Right ventricle myocardium superior (tissue), 1 donor: ENCODE measurements at places on chromosomes 7 and 10. TPM values are rescaled to one million over a fixed set of nuclear protein-coding genes. Genes with fewer than 3 reads are reported as not detected.

The PRKRIP1 gene
- 9.8 TPM for total RNA-seq

The ACSM6 gene
- not detected for total RNA-seq

The PPP1R17 gene
- not detected for total RNA-seq

The RELN gene
- 0.56 TPM for total RNA-seq

The DNAAF5 gene
- total RNA-seq, result 19.3 TPM

The HOGA1 gene
- total RNA-seq, result 18.7 TPM

The RET gene
- 6.6 TPM for total RNA-seq

The PRPF18 gene
- total RNA-seq, result 14.9 TPM

The C10orf90 gene
- total RNA-seq, result not detected

The AS3MT gene
- 16.1 TPM for total RNA-seq

The GGCT gene
- total RNA-seq, result 17.4 TPM

DNA sequence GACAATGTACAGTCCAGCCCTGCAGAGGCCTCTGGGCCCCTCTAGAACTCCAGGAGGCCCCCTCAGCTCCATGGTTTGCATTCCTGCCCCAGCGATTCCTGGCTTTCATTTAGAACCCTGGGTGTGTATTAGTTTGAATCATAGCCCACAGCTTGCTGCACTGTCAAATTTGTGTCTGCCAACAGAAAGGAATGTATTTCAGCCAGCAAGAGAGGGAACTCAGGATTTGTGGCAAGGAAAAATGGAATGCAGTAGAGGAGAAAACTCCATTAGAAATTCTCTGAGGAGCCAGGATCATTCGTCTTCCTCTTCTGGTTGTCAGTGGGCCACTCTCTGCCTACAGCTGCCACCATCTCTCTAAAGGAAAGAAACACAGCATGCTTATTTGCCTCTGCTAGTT lies 27.9 kb upstream of the WDR11 start:
- no peak for DNase-seq

- no peak for DNase-seq
Observed at GRCh38 chr10:127227663-127228062, 31.3 kb upstream of the INSYN2A start.

- no peak for DNase-seq
Observed at GRCh38 chr7:16741676-16742075, 11.9 kb upstream of the TSPAN13 start.

- no peak for DNase-seq
Observed at GRCh38 chr7:51236470-51237132, 80.0 kb downstream of the COBL start.

DNA sequence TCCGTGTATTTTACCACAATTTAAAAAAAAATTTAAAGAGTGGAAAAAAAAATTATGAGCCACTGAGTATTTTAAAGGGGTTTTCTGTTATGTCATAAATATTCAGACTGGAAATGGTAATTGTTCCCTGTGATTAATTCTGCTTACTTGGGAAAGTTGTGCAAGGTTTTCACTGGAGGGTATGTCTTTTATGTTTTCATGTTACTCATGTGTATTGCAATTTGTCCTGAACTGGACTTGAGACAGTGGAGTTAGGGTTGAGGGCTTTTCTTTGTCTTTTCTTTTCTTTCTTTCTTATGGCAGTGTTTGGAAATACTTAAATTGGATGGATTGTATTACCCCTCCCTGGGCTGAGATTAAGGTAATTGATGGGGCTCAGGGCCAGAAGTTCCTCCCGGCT lies 257.7 kb downstream of the BAMBI start:
- DNase-seq, result no peak

GRCh38 chr7:157866336-157866924 lies 529.6 kb downstream of the DNAJB6 start:
- DNase-seq, result no peak

GRCh38 chr10:46520381-46520780 lies 36.1 kb downstream of the GPRIN2 start:
- DNase-seq, result no peak

- DNase-seq, result no peak
Observed at GRCh38 chr7:63925262-63925625, 73.4 kb upstream of the ZNF722 start.

DNA sequence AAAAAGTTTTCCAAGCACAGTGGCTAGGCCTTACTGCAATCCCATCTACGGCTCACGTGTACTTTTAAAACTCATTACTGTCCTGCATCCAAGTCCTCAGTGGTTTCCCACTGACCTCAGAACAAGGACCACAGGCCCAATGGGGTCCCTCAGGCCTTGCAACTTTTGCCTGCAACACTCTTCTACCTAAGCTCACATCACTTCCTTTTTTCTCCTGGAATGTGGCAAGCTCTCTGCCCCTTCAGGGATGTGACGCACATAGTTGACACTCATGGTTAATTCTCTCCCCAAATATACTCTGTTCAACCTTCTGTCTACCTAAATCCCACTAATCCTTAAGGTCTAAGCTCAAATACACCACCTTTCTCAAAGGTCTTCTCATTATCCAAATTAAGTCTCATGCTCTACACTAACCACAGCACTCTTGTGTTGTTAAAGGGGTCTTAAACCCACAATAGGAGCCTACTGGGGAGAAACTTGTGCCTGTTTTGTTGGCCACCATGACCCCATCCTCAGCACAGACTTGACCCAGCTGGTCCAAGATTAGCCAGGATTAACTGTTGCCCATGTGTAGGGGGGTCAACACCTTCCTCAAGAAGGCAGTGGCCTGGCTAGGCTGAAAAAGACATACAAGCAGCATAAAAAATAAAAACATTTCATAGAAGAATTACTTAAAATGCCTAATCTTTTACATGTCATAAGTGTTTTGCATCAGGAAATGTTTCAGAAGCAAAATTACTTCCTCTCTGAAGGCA lies 15.2 kb downstream of the HNRNPF start:
- DNase-seq, result no peak

DNA sequence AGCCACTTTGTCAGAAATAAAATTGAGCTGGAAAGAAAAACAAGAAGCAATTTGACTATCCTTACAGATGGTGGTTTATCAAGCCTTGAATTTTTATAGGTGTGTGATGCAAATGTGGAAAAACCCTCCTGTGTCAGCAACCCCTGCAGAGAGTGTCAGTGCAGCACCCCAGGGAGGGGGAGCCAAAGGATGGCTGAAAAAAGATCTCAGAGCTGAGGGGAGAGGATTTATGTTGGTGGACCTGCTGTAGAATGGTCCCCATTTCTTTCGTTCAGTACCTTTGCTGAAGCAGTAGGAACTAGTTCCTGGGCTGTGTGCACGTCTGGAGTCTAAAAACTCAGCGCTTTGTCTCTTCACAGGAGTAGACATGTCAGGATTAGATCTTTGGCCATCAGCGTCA lies 239.0 kb downstream of the PHTF2 start:
- no peak for DNase-seq

- peak; percentile 43 for DNase-seq
Observed at GRCh38 chr7:38748056-38748610, 117.0 kb upstream of the AMPH start.

DNA sequence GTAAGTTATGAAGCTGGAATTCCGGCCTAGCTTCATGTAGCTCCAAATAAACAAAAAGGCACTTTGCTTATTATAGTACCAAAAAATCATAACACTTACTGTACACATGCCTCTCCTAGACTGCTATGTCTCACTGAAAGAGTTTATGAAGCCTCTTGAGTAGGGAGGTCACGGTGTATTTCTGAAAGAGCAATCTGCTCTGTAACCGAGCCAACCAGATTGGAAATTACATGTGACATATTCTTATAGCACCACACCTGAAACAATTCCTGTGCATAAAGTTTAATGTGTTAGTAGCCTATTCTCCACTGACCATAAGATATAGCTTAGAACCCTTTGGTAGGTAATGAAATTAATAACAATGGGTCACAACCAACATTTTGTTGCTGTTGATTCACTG lies 1.3 kb upstream of the FAM3C start:
- no peak for DNase-seq

DNA sequence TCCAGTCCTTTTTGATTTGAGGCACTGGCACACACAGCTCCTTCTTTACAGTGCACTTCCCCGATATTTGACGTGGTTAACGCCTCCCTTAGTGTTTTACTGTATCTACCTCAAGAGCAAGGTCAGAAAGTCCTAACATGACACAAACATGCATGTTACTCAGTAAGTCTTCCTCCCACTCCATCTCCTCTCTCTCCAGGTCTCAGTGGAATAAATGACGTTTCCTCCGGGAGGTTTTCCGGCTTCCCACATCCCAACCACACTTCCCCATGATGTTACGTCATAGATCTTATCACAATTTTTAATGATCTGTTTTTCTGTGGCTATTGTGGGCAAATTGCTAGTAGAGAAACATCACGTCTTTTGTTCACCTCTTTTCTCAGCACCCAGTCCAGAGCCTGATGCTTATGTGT lies 165.7 kb downstream of the PTPN20 start:
- DNase-seq, result no peak

- DNase-seq, result no peak
Observed at GRCh38 chr7:117672453-117672852, 192.6 kb downstream of the CFTR start.

DNA sequence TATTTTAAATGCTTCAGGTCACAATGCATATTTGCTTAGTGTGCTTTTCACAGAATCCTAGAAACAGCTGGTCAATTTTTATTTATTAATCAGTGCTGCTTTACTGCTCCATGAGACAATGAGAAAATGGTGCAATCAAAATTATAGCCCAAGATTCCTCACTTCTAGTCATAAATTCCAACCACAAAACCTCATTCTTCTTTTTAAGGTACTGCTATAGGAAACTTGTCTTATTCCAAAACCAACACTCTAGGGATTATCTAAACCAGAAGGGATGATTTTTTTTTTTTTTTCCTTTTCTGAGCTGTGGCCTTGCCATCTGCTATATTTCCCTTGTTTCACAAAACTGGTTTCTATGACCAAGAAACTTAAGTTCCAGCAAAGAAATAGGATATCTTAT lies 64.0 kb upstream of the SEMA3A start:
- DNase-seq, result no peak

- DNase-seq, result no peak
Observed at GRCh38 chr10:130231251-130231741, 95.1 kb downstream of the GLRX3 start.

DNA sequence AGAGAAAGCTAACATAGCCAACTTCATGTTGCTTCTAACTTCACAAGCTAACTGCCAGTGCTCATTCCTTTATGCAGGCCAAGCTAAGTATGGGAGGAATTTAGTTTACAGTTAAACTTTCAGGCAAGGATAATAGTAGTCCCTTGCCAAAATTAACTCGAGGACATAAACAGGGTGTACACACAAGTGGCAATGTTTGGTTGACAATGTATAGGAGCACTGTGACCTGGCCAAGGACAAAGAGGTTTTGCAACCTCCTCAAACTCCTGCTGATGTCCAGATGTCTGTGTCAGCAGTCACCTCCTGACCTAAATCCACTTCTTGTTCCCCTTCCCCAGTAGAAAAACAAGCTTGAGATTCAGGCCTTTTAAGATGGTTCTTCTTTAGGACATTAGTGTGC lies 494.6 kb upstream of the KLF6 start:
- DNase-seq, result no peak

- no peak for DNase-seq
Observed at GRCh38 chr7:91396-92175, 100.8 kb upstream of the FAM20C start.

DNA sequence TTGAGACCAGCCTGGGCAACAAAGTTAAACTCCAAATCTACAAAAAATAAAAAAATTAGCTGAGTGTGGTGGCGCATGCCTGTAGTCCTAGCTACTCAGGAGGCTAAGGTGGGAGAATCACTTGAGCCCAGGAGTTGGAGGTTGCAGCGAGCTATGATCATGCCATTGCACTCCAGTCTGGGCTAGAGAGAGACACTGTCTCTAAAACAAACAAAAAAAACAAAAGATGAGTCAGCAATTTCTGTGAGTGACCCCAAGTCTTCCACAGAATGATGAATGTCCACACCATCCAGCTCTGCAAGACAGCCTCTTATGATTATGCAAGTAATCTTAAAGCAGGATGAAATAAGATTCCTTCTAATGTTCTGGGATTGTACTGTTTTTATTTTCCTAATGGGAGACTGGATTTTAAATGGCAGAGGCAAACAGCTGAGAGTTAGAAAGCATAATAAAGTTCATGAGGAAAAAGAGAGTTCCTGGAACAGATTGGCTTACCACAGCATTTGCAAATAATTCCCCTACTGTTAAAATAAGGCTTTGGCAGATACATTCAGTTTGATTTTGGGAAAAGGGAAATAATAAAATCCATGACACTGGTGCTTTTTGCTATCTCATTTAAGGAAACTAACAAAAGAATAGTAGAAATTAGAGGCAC lies 18.9 kb upstream of the PRKAR2B start:
- no peak for DNase-seq

GRCh38 chr7:141511316-141511675 lies 39.9 kb upstream of the AGK start:
- DNase-seq, result no peak

DNA sequence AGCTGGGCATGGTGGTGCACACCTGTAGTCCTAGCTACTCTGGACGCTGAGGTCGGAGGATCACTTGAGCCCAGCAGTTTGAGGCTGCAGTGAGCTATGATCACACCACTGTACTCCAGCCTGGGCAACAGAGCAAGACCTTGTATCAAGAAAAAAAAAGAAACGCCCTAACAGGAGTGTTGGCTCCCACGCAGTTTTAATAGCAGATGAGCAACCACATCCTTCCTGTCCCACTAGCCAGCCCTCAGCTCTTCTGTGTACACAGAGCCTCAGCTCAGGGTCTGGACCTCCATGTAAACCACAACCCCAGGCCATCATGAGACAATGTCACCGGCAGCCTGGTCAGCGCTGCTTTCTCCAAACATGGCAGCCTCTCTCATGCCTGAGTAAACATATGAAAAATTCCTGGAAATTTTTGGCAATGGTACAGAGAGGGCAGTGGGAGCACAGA lies 108.2 kb downstream of the PIP4K2A start:
- no peak for DNase-seq

DNA sequence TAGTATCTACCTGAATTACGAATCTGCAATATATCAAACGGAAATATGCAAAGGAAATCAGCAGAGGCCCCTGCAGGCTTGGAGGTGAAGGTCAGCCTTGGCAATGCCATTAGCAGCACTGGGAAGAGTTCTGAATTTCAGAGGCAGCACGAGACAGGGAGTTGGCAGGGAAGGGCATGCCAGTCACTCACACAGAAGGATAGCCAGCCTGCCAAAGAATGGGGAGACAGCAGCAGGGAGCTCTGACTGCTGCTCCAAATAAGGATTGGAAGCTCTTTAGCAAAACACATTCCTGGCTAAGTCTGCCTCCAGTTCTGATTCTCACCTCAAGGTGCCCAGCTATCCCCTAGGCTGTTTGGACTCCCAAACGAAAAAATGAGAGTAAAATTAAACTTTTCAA lies 188.0 kb downstream of the PDE1C start:
- DNase-seq, result peak; percentile 74

GRCh38 chr7:141990011-141990725 lies 5.5 kb upstream of the MGAM start:
- no peak for DNase-seq

- DNase-seq, result no peak
Observed at GRCh38 chr7:11404355-11404754, 427.6 kb downstream of the THSD7A start.
